ENCODE measurements at places on chromosomes 7 and 10. TPM values are rescaled to one million over a fixed set of nuclear protein-coding genes. Genes with fewer than 3 reads are reported as not detected.

DNA sequence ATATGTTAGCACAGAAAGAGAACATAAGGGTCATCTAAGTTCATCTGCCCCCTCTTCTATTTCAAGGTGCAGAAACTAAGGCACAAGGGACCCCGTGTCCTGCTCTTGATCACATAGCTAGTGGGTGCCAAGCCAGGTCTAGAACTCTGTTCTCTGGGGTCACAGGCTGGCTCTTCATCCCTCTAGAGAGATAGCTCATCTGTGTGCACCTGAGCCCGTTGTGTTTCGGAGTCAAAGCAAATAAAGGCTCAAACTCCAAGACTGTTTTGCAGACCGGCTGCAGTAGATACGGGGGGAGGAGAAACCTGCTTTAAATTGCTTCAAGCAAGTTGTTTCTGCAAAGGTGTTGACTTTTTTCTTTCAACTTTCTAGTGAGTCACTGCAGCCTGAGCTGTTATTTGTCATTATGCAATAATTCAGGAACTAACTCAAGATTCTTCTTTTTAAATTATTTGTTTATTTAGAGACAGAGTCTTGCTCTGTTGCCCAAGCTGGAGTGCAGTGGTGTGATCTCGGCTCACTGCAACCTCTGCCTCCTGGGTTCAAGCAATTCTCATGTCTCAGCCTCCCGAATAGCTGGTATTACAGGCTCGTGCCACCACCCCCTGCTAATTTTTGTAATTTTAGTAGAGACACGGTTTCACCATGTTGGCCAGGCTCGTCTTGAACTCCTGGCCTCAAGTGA, 6.5 kb downstream of the BLVRA start:
- H3K27me3 ChIP-seq, result peaks cover 4% of the 10 kb centered on the region
- peak overlapping the region; percentile 80 for H3K27ac ChIP-seq
- H3K4me1 ChIP-seq, result peaks cover 23% of the 10 kb centered on the region
- H3K36me3 ChIP-seq, result no peaks in the 10 kb centered on the region
- no peak overlapping the region for H3K4me3 ChIP-seq

- peak overlapping the region; percentile 85 for H3K27ac ChIP-seq
- peak overlapping the region; percentile 18 for H3K4me3 ChIP-seq
- H3K4me1 ChIP-seq, result peaks cover 40% of the 10 kb centered on the region
- DNase-seq, result no peak
- no peaks in the 10 kb centered on the region for H3K36me3 ChIP-seq
Measured at GRCh38 chr10:3754727-3755439, 30.1 kb downstream of the KLF6 start.

DNA sequence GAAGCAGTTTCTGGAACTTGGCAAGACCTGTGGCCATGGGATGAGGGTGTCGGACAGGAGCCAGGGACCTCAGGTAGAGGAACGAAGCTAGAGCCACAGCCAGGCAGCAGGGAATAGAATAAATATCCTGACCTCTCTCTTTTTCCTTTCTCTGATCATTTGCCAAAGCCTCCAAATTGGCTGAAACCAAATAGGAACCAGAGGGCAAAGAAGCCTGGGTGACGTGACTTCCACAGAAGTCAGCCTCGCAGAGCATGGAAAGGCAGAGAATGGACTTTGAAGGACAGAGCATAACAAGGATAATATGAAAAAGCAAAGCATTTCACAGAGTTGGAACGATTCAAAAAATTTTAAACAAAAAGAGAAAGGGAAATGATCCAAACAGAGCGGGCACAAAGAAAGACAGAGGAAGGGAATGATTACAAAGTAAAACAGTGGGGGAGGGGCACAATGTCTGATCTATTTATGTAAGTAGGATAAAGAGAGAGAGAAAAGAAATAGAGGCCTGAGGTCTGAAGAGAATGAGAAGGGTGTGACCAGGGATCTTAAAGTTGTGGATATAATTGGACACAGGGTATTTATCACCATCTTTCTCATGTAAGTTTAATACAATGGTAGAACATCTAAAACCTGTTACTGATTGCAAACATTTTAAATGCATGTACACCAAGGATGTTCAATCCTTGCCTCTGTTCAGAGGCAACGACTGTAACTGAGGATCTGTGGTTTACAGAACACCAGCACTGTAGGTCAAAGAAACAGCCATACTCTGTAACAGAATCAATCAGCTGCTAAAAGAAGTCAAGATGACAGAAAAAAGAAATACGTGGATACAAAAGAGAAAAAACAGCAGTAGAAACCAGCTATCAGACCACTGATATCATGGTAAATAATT, 4.5 kb upstream of the ZEB1 start:
- peaks cover 6% of the 10 kb centered on the region for H3K4me1 ChIP-seq
- H3K27ac ChIP-seq, result no peak overlapping the region
- H3K4me3 ChIP-seq, result no peak overlapping the region

- peak overlapping the region; percentile 98 for H3K4me3 ChIP-seq
- no peaks in the 10 kb centered on the region for H3K27me3 ChIP-seq
Measured at GRCh38 chr7:27093184-27093895, 2.5 kb downstream of the HOXA1 start.

- no peak overlapping the region for H3K27ac ChIP-seq
- no peak overlapping the region for H3K4me3 ChIP-seq
- H3K36me3 ChIP-seq, result peaks cover 13% of the 10 kb centered on the region
- no peak for DNase-seq
- H3K27me3 ChIP-seq, result no peaks in the 10 kb centered on the region
Measured at GRCh38 chr7:82841828-82842227, 320.9 kb downstream of the PCLO start.

- H3K4me1 ChIP-seq, result no peaks in the 10 kb centered on the region
- no peak overlapping the region for H3K4me3 ChIP-seq
- no peak for DNase-seq
- H3K27me3 ChIP-seq, result peaks cover 37% of the 10 kb centered on the region
- H3K36me3 ChIP-seq, result no peaks in the 10 kb centered on the region
- H3K27ac ChIP-seq, result no peak overlapping the region
Measured at GRCh38 chr10:62733654-62734293, 70.7 kb upstream of the ADO start.

- no peak for DNase-seq
- H3K4me1 ChIP-seq, result peaks cover 6% of the 10 kb centered on the region
- H3K27me3 ChIP-seq, result peaks cover 1% of the 10 kb centered on the region
- H3K36me3 ChIP-seq, result no peaks in the 10 kb centered on the region
Measured at GRCh38 chr7:78197447-78197846, 398.9 kb downstream of the PHTF2 start.

DNA sequence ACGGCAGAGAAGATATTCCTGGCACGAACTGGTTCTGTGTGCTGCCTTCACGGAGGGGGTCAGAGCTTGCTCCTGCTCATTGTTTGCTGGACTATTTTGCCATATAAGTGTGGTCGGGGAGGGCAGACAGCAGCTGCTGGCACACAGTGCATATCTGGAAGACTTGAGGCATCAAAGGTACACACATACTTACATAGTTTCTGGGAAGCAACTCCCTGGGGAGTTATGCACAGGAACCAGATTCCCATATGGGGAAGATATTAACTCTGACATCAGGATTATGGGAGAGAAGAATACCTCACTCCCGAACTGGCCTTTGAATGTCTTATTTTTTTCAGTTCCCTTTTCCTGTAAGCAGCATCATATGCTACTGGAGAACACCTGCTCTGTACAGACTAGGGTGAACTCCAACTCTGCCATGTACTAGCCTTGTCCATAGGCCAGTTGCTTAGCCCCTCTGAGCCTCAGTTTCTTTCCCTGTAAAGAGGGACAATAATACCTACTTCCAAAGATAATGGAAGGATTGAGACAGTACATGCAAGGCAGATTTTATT, 41.5 kb downstream of the LGI1 start:
- H3K27ac ChIP-seq, result no peak overlapping the region
- no peak for DNase-seq
- H3K36me3 ChIP-seq, result no peaks in the 10 kb centered on the region
- no peak overlapping the region for H3K4me3 ChIP-seq
- H3K4me1 ChIP-seq, result no peaks in the 10 kb centered on the region

DNA sequence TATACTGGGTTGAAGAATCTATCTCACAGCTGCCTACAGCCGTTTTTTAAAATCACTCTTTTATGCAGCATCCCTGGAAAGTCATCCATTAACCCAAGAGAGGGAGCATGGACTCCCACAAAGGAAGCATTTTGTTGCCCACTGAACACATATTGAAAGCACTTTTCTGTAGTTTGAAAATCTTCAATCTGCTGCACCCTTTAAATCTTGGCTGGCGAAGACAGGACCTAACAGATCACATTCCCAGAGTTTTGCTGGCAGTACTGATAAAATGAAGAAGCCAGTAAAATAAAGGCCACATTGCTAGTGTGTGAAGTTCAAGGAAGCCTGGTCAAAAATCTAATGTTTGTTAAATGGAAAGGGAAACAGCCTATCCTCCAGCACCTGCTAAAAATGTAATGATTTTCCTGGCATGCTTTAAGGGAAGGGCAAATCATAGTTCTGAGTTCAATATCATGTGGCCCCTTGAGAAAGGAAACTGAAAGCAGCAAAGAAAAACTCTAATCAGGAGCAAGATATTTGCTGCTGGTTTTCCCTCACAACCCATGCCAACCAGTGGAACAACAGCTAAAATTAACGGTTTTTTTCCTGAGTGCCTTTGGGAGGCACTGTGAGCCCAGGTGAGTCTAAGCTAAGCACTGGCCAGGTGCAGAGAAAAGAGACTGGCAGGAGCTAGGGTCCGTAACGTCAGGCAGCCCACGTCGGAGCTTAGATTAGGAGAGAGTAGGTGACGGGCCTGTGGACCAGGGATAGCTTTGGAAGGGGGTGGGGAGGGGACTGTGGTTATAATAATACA, 97.9 kb upstream of the PALS2 start:
- H3K27me3 ChIP-seq, result peaks cover 2% of the 10 kb centered on the region
- H3K4me1 ChIP-seq, result peaks cover 8% of the 10 kb centered on the region
- H3K27ac ChIP-seq, result no peak overlapping the region
- no peak overlapping the region for H3K4me3 ChIP-seq
- no peaks in the 10 kb centered on the region for H3K36me3 ChIP-seq

GRCh38 chr7:129118976-129119375, 25.5 kb upstream of the TSPAN33 start:
- H3K27me3 ChIP-seq, result peaks cover 8% of the 10 kb centered on the region
- H3K4me3 ChIP-seq, result no peak overlapping the region
- H3K27ac ChIP-seq, result no peak overlapping the region

GRCh38 chr10:117503244-117504205, 39.0 kb upstream of the EMX2 start:
- H3K36me3 ChIP-seq, result no peaks in the 10 kb centered on the region
- no peak overlapping the region for H3K4me3 ChIP-seq
- peaks cover 8% of the 10 kb centered on the region for H3K4me1 ChIP-seq

- peaks cover 2% of the 10 kb centered on the region for H3K27me3 ChIP-seq
- no peaks in the 10 kb centered on the region for H3K4me1 ChIP-seq
- H3K36me3 ChIP-seq, result peaks cover 10% of the 10 kb centered on the region
- DNase-seq, result no peak
Measured at GRCh38 chr7:24858108-24858977, 101.1 kb upstream of the GSDME start.

DNA sequence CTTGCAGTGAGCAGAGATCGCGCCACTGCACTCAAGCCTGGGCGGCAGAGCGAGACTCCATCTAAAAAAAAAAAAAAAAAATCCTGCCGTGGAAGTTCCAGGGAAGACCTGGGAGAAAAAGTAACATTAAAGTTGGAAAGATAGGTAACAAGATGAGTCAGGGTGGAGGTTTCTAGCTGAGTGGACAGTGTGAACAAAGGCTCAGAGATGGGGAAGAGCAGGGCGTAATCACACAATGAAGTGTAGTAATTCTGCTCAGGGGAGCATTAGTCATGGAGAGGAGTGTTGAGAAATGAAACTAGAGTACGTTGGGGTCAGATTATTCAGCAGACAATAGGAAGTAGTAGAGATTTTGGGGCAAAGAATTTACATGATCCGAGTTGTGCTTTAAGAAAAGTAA, 21.6 kb upstream of the WASL start:
- no peak for DNase-seq
- H3K4me3 ChIP-seq, result no peak overlapping the region
- H3K36me3 ChIP-seq, result no peaks in the 10 kb centered on the region
- peaks cover 6% of the 10 kb centered on the region for H3K4me1 ChIP-seq
- no peak overlapping the region for H3K27ac ChIP-seq

DNA sequence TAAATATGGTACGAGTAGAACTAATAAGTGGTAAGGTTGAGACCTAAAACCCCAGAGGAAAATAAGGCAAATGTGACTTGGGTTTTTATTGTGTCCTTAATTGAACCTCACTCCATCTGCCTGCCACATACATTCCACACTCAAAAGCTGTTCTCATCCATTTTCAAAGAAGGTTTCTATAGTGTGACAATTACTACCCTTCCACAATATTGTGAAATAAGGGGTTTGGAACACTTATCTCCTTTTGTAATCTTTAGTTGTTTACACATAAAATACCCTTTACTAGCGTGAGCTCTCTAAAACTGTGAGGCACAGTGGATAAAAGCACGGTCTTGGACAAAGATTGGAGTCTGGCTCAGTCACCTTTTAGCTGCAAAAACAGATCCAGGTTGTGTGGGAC, 166.6 kb downstream of the THSD7A start:
- H3K4me1 ChIP-seq, result no peaks in the 10 kb centered on the region
- no peak for DNase-seq
- H3K36me3 ChIP-seq, result no peaks in the 10 kb centered on the region
- H3K27ac ChIP-seq, result no peak overlapping the region
- H3K4me3 ChIP-seq, result no peak overlapping the region
- no peaks in the 10 kb centered on the region for H3K27me3 ChIP-seq

GRCh38 chr7:125136341-125136740, 206.7 kb upstream of the POT1 start:
- peaks cover 10% of the 10 kb centered on the region for H3K4me1 ChIP-seq
- no peak overlapping the region for H3K4me3 ChIP-seq
- H3K36me3 ChIP-seq, result no peaks in the 10 kb centered on the region

- H3K27me3 ChIP-seq, result no peaks in the 10 kb centered on the region
- H3K27ac ChIP-seq, result no peak overlapping the region
- DNase-seq, result no peak
- no peak overlapping the region for H3K4me3 ChIP-seq
- peaks cover 16% of the 10 kb centered on the region for H3K4me1 ChIP-seq
Measured at GRCh38 chr10:72066318-72067284, 21.8 kb downstream of the SPOCK2 start.

DNA sequence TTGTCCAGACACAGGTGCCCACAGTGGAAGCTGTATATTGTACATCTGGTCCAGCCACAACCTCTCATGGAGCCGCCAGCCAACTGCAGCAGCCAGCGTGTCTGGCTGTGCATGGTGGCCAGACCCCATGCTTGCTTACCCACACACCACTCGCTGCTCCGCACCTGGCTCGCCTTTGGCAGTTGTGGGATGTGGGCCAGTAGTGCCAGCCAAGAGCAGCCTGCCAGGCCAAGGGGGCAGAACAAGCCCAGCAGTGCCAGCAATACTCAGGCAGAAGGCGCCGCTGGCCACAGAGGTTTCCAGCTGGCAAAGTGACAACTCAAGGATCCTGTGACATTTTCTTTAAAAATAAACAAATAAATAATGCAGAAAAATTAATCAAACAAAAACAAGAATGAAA, 11.7 kb upstream of the TMEM243 start:
- no peak overlapping the region for H3K4me3 ChIP-seq
- DNase-seq, result no peak
- H3K27me3 ChIP-seq, result peaks cover 25% of the 10 kb centered on the region
- no peaks in the 10 kb centered on the region for H3K4me1 ChIP-seq
- H3K36me3 ChIP-seq, result no peaks in the 10 kb centered on the region

- H3K27ac ChIP-seq, result no peak overlapping the region
- H3K4me3 ChIP-seq, result no peak overlapping the region
- H3K4me1 ChIP-seq, result peaks cover 5% of the 10 kb centered on the region
Measured at GRCh38 chr10:123835575-123835974, 56.0 kb downstream of the CPXM2 start.

The RHBDD2 gene
- total RNA-seq, result 52.5 TPM

The C10orf53 gene
- not detected for total RNA-seq

The SAP25 gene
- 13.5 TPM for total RNA-seq

The CLRN3 gene
- total RNA-seq, result not detected

The THNSL1 gene
- 7.4 TPM for total RNA-seq

The TFAM gene
- 52.7 TPM for total RNA-seq

The DDIT4 gene
- total RNA-seq, result 62.5 TPM

The HTRA1 gene
- 12.2 TPM for total RNA-seq

The CALHM3 gene
- total RNA-seq, result not detected

The TMEM213 gene
- not detected for total RNA-seq

The ITGA8 gene
- 19.2 TPM for total RNA-seq

The FRMPD2 gene
- total RNA-seq, result 0.43 TPM

The SORBS1 gene
- 25.1 TPM for total RNA-seq

The SFRP5 gene
- 1.1 TPM for total RNA-seq

Data from mesothelial cell of epicardium (in vitro differentiated cells).